Right lobe of liver (tissue), 6 donors: ENCODE measurements at places on chromosomes 7 and 10. TPM values are rescaled to one million over a fixed set of nuclear protein-coding genes. Genes with fewer than 3 reads are reported as not detected.

Gene PBLD
- total RNA-seq: 49.0 TPM

Gene ASZ1
- not detected for total RNA-seq

Gene SLC26A4
- total RNA-seq: 0.31 TPM

Gene FGFBP3
- not detected for total RNA-seq

Gene OPALIN
- not detected for total RNA-seq

Gene CPSF4
- total RNA-seq: 11.2 TPM

Gene OR2A12
- not detected for total RNA-seq

Gene ANKRD30A
- total RNA-seq: not detected

- H3K36me3 ChIP-seq: no peaks in the 10 kb centered on the region
- peak; percentile 64 for DNase-seq
- peak overlapping the region; percentile 98 for H3K27ac ChIP-seq
- H3K27me3 ChIP-seq: no peaks in the 10 kb centered on the region
Observed at GRCh38 chr7:5424749-5425506, 1.3 kb upstream of the TNRC18 start.

DNA sequence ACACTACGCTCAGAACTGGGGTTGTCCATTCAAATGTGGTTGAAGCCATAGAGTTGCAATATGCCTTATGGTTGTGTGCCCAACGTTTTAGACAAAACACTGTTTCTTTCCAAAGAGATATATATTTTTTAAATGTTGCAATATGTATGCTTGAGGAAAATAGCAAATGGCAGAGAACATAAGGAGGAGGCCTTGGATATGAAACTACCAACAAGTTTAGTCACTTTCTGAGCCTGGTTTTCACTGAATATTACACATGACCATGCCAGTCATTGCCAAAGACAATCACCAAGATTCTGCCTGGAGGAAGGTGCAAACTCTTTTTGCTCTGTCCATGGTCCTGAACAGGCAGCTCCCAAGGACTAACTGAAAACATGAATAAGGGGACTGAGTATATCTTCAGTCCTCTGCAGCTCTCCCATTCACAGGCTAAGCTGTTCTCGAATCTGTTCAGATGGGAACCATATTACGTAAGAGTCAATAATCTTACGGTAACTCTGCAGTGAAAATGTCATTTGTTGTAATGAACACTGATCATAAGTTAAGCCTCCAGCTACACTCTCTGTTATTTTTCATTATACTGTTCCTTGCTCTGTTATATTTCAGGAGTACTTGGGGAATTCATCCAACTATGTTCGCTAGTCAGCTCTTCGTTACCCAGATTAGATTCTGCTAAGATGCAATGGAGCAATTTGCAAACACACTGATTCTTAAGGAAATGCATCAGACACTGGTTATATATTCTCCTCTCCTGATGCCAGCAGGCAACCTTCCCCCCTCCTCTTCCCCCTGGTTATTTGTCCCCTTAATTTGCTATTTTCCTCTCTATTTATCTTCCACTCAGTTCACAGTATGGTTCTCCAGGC, 90.7 kb upstream of the C1QL3 start:
- no peaks in the 10 kb centered on the region for H3K4me1 ChIP-seq
- no peaks in the 10 kb centered on the region for H3K27me3 ChIP-seq
- no peak for DNase-seq
- H3K36me3 ChIP-seq: no peaks in the 10 kb centered on the region
- H3K4me3 ChIP-seq: no peak overlapping the region
- H3K27ac ChIP-seq: no peak overlapping the region

DNA sequence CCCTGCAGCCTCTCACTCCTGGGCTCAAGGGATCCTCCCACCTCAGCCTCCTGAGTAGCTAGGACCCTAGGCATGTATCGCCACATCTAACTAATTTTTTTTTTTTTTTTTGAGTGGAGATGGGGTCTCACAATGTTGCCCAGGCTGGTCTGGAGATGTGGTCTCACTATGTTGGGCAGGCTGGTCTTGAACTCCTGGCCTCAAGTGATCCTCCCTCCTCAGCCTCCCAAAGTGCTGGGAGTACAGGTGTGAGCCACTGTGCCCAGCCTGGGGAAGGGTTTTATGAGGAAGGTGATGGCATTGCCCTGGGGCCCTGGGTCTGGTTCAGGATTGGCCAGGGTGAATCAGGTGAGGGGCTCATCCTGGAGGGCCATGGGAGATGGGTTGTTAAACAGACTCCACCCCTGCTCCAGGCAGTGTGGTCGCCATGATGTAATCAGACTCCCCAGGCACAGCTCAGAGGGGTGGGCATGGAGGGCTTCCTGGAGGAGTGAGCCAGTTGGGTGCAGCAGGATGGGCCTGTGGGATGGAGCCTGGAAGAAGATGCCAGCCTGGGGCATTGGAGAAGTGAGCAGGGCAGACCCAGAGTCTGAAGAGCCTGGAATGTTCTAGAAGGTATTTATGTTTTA, 82.7 kb downstream of the MYL10 start:
- H3K36me3 ChIP-seq: no peaks in the 10 kb centered on the region
- no peaks in the 10 kb centered on the region for H3K27me3 ChIP-seq
- H3K27ac ChIP-seq: no peak overlapping the region
- no peaks in the 10 kb centered on the region for H3K4me1 ChIP-seq
- H3K4me3 ChIP-seq: no peak overlapping the region

- H3K4me3 ChIP-seq: peak within 1 kb of the TSS; percentile 35
- peak within 1 kb of the TSS; percentile 75 for H3K27ac ChIP-seq
- H3K4me1 ChIP-seq: peaks cover 18% of the 10 kb centered on the region
- DNase-seq: no peak
Observed at GRCh38 chr10:5196702-5197113, at the start of gene AKR1C4. TSS of gene AKR1C4 (plus strand) at chr10:5196837. CDS start at chr10:5196868, 31 bp downstream.

GRCh38 chr10:24718031-24718855, 5.4 kb downstream of the ARHGAP21 start:
- no peak for DNase-seq
- no peaks in the 10 kb centered on the region for H3K36me3 ChIP-seq
- no peak overlapping the region for H3K27ac ChIP-seq
- H3K4me3 ChIP-seq: no peak overlapping the region

DNA sequence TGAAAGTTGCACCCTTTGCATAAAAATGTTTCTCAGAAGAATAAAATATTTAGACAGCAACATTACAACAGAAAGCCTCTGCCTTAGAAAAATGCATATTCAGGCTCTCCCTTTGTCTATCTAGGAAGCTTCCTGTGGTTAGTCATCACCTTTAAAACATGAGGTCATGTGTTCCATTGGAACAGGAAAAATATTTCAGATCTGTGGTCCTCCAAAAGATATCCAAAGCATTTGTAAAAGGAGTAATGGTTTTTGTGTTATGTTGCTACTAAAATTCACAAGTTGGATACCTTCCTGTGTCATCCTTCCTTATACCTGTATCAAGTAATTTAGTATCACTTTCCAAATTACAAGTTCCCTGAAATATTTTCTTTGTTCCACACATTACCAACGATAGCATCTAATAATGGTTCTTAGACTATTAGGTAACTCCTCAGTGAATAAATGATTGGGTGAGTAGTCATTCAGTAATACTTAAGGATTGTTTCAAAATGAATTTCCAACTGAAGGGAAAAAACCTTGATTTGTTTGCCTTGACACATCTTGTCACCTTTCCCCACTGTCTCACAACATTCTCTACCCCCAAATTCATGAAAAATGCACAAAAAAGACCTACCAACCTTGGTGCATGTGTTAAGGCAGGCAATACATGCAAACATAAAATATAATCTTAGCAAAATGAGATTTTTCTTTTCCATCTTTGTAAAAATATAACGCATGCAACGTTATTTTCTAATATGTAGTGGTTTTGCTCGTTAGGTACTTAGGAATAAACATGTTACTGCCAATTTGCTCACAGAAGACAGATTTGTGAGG, 19.7 kb upstream of the RHOBTB1 start:
- no peaks in the 10 kb centered on the region for H3K27me3 ChIP-seq
- H3K4me3 ChIP-seq: no peak overlapping the region
- H3K4me1 ChIP-seq: no peaks in the 10 kb centered on the region
- no peak for DNase-seq
- no peaks in the 10 kb centered on the region for H3K36me3 ChIP-seq

- H3K4me1 ChIP-seq: no peaks in the 10 kb centered on the region
- no peaks in the 10 kb centered on the region for H3K36me3 ChIP-seq
- no peak for DNase-seq
- no peaks in the 10 kb centered on the region for H3K27me3 ChIP-seq
- no peak overlapping the region for H3K4me3 ChIP-seq
- H3K27ac ChIP-seq: no peak overlapping the region
Observed at GRCh38 chr7:116492654-116493109, 6.9 kb upstream of the CAV2 start.
